Right lobe of liver (tissue), 6 donors: ENCODE measurements at places on chromosomes 16 and 17. TPM values are rescaled to one million over a fixed set of nuclear protein-coding genes. Genes with fewer than 3 reads are reported as not detected.
A peak's percentile ranks its signal among the peaks of the same experiment; 100 is the strongest.

DNA sequence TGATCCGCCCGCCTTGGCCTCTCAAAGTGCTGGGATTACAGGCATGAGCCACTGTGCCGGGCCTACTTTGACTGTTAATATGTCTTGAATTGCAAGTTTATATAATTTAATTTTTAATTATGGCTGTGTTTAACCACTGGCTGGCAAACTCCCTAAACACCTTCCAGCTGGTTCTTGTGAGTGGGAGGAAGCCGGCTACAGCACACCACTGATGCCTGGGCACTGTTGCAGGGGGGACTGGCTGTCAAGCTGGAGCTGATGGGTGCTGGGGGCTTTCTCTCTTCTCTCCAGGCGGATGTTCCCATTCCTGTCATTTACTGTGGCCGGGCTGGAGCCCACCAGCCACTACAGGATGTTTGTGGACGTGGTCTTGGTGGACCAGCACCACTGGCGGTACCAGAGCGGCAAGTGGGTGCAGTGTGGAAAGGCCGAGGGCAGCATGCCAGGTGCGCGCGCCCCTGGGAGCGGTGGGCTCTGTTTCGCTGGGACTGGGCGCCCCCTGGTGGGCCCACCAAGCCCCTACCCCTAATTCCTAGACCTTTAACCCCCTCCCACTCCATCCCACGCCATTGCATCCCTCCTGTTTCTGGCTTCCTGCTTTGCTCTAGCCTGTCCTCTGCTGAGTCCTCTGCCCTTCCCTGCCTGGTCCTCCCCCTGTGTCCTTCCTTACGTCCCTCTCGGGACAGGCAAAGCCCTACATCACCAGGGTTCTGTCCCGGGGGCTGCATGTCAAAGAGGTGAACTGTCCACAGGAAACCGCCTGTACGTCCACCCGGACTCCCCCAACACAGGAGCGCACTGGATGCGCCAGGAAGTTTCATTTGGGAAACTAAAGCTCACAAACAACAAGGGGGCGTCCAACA, 9.5 kb downstream of the TBX21 start:
- DNase-seq: no peak

TMEM114 gene
- total RNA-seq: not detected

KCNG4 gene
- not detected for total RNA-seq

DNA sequence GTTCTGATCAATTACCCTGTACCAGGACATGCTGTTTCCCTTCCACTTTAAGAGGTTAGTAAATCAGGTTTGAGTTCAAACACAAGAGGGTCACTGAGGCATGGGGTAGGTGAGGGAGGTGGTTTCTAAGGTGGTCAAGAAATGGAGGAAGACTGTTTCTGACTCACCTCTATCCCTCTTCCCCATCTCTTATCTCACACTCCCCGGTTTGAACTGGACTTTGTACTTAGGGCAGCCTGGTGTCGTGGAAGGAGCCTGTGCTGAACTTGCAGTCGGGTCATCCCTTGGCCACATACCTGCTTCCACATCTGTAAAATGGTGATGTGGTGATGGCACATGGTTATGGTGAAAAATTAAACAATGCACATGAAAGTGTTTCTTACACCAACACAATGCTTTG, 17.2 kb upstream of the TMEM98 start:
- DNase-seq: no peak

DNA sequence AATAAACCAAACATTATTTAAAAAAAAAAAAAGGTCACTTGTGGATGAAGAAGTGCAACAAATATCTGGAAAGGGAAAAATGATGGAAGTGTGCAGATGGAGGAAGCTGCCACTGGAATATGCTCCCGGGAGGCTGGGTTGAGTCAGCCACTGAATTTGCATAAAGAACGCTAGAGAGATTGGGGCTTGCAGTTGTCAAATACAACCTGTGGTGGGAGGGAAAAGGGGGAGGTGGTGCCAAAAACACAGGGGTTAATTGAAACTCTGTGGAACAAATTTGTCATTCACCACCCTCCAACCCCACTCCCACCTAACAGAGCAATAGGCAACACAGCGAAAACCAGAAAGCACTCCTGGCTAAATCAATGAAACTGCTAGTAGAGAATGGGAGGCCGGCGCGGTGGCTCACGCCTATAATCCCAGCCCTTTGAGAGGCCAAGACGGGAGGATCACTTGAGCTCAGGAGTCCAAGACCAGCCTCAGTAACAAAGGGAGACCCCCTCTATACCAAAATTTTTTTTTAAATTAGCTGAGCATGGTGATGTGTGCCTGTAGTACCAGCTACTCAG, 37.6 kb upstream of the RPL38 start:
- DNase-seq: no peak

GRCh38 chr16:17133851-17134250, 336.9 kb downstream of the XYLT1 start:
- DNase-seq: no peak

GRCh38 chr17:12020642-12021622, at the start of gene MAP2K4:
TSS of gene MAP2K4 (plus strand) at chr17:12020877. CDS start at chr17:12020887, 10 bp downstream.
- DNase-seq: peak; percentile 95

DNA sequence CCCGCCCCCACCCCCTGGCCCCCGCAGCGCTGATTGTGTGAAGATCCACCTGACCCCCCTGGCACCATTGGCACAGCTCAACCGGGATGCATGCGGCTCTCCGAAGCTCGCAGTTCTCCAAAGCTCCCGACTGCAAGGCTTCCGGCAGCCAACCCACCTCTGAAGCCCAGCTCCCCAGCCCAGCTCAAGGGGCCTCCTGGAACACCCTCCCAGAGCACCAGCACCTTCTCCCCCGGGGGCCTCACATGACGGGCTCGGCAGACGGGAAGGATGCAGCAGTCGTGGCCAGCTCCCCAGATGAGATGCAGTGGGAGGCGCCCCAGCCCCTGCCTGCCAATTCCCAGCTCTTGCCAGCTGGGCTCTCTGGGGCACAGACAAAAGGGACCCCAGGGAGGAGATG, 215.3 kb downstream of the ZNF423 start:
- no peak for DNase-seq

GRCh38 chr17:43613917-43614316, 47.8 kb downstream of the MEOX1 start:
- no peak for DNase-seq

KCNJ2 gene
- 1.0 TPM for total RNA-seq

GRCh38 chr16:67299269-67299668, 19.9 kb downstream of the PLEKHG4 start:
- DNase-seq: no peak

GRCh38 chr16:12078405-12079280, 102.1 kb downstream of the SNX29 start:
- DNase-seq: peak; percentile 31

KRTAP2-2 gene
- not detected for total RNA-seq

DNA sequence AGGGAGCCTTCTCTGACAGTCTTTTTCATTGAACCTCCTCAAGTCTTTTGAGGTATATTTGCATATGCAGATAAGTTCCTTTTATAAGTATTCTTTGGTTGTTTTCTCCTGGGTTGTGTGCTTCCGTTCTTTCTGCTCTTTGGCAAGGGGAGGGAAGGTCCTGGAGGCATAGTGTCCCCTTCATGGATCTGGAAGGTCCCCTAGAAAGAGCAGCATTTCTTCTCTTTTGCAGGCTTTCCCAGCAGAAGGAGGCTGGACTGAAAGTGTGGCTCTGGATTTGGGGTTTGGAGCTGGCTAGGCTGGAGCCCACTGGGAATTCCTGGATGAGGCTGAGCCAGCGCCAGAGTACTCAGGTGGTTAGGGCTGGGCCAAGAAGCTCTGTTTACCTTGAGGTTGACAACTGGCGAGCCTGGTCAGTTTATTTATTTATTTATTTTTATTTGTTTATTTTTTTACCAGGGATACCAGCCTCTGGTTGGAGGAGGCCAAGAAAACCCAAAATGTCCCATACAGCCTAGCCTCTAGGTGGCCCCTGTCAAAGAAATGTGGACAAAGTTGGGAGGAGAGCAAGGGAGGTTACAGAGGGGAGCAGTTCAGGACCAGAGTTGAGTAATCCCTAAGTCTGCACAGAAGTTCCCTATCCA, 5.4 kb upstream of the TOP2A start:
- DNase-seq: no peak

LITAFD gene
- total RNA-seq: not detected

GRCh38 chr17:14359163-14360020, 58.5 kb downstream of the HS3ST3B1 start:
- DNase-seq: no peak

CCL11 gene
- not detected for total RNA-seq

- no peak for DNase-seq
Measured at GRCh38 chr16:23052908-23053580, 96.2 kb downstream of the USP31 start.

CRHR1 gene
- not detected for total RNA-seq

ALOX12 gene
- 0.17 TPM for total RNA-seq

LRRC36 gene
- not detected for total RNA-seq

DNA sequence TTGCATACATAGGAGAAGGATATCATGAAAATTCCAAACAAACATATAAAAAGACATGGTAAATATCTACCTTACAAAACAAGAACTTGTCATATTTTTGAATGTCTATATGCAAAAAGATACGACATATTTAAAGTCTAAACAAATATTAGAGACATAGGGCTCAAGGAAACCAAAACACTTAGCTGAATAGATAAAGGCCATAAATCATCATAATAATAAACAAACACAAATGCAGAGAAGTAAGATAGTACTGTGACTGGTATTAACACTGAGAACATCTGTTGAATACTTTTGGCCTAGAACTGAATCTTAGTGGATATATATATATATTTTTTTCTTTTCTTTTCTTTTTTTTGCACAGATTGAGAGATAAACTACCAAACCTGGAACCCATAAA, 435.8 kb downstream of the KCNJ18 start:
- DNase-seq: no peak

- no peak for DNase-seq
Measured at GRCh38 chr16:66508914-66509496, 40.9 kb downstream of the TK2 start.

DNA sequence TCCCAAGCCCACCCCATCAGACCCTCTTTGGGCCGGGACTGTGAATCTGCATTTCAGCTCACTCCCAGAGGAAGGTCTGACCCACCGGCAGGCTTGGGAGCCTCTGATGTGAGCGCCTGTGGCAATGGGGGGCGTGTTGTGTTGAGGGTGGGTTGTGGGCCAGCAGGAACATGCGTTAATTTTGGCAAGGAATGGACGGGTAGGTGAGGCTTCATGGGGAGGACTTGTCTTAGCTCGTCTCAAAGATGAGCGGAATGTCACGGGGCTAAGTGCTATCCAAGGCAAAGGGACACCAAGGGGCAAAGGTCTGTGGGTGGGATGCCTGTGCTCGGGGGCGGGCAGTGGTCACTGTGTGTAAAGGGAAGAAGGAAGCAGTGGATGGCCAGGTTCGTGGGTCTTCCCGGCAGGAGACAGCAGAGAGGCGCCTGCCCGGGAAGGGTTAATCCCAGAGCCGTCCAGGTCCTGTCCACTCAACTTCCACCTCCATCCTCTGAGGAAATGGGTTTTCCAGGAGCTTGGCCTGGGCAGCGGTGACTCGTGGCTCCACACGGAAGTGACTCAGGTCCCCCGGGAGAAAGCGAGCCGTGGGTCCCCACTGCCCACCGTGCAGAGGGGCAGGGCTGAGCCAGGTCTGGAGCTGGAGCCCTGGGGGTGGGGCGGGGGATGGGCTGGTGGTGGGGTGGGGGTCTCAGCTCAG, 17.4 kb downstream of the ADGRG1 start:
- DNase-seq: no peak

ITGAL gene
- total RNA-seq: 7.3 TPM

GRCh38 chr16:85029408-85029784, 1.8 kb downstream of the KIAA0513 start:
- DNase-seq: no peak

- DNase-seq: no peak
Measured at GRCh38 chr16:23561586-23561985, 4.1 kb downstream of the UBFD1 start.

HSD17B2 gene
- 89.8 TPM for total RNA-seq

DNA sequence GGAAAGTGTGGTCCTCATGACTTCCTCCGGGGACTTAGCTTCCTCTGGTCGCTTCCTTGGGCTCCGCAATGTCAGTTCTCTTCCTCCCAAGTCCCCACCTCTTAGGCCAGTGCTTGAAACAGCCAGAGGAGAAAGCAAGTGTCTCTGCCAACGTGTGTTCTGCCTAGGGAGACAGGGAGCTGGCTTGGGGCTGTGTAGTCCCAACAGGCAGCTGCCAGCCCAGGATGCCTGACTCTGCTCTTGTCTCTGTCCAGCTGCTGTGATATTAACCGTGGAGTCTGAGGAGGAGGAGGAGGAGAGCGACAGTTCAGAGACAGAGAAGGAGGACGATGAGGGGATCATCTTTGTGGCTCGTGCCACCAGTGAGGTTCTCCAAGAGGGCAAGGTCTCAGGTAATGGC, 13.5 kb upstream of the PLEKHG4 start:
- DNase-seq: no peak

GRCh38 chr16:88599825-88600538, 29.8 kb downstream of the ZC3H18 start:
- DNase-seq: no peak

SPOP gene
- 31.8 TPM for total RNA-seq

SECTM1 gene
- total RNA-seq: 7.4 TPM

DNA sequence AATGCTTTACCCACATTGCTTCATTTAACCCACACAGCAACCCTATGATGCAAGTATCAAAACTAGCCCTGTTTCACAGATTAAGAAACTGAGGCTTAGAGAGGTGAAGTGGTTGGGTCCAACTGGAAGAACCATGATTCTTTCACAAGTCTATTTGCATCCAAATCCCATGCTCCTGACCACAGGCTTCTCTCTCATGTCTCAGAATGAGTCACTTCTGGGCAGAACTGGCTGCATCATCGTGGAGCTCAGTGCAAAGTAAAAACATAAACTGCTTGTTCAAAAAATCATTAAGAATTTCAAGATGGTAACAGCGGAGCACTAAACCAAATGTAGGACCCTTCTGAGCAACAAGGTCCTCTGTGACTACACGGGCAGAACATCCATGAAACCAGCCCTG, 20.2 kb upstream of the CES1 start:
- DNase-seq: no peak

DNA sequence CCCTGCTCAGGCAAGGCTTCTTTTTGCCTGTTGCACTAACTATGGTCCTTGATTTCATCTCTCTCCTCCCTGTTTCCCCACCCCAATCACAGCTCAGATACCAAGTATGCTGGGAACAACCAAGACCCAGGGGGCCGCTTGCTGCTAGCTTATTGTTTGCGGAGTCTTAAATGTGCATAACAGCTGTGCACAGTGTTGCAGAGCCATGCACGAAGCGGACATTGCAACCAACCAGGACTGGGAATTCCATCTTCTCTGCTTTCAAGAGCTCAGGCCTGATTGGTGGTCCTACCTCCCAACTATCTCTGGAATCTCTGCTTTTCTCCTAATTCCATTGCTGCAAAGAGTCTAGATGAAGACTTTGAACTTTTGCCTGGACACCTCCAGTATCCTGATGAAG, 281.3 kb upstream of the TNRC6C start:
- no peak for DNase-seq

- no peak for DNase-seq
Measured at GRCh38 chr16:68395815-68396214, 52.5 kb downstream of the SMPD3 start.

DNA sequence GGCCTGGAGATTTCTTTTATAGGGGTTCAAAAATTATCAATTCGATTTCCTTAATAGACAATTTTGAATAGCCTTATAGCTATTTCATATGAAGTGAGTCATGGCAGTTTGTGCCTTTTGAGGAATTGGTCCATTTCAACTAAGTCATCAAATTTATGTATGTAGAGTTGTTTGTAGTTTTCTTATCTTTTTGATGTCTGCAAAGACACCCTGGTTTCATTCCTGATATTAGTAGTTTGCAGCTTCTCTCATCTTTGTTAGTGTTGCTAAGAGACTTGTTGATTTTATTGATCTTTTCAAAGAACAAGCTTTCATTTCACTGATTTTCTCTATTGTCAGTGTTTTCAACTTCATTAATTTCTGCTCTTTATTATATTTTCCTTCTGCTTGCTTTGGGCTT, 44.2 kb downstream of the N4BP1 start:
- DNase-seq: no peak
